Stimulated activated CD8-positive, alpha-beta memory T cell treated with anti-CD3 and anti-CD28 coated beads, Interleukin-4, amount 100 ng/mL, for 24 hours (primary cell): ENCODE measurements at places on chromosomes 16 and 17.

DNA sequence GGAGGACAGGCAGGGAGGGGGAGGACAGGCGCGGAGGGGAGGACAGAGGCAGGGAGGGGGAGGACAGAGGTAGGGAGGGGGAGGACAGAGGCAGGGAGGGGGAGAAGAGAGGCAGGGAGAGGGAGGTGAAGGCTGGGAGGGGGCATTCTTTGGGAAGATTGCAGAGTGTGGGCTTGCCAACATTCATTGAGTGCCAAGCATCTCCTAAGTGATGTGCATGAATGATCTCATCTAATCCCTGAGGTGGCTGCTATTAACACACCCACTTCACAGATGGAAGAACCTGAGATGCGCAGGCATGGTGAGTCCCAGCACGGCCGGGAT, 58.3 kb downstream of the NT5M start:
- DNase-seq = no peak

DNA sequence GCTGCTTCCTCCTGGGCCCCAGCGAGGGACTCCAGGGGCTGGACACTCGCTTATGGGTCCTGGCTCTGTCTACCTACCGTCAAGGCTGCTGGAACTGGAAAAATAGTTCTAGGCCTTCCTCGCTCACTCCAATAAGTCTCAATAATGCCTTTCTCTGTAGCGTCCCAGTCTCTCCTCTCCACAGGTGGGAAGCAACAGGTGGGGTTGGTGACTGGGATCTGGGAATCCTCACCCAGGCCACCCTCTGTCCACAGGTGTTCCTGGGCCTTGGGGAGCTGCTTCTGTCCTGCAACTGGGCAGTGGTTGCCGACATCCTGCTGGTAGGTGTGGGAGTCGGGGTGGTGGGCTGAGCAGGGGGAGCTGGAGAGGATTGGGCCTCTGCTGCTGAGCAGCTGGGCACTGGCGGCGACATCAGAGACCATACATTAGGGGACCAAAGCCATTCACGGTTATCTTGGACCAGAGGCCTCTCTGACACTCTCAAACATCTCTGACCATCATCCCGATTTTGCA, 20.3 kb upstream of the SPNS2 start:
- no peak for DNase-seq

DNA sequence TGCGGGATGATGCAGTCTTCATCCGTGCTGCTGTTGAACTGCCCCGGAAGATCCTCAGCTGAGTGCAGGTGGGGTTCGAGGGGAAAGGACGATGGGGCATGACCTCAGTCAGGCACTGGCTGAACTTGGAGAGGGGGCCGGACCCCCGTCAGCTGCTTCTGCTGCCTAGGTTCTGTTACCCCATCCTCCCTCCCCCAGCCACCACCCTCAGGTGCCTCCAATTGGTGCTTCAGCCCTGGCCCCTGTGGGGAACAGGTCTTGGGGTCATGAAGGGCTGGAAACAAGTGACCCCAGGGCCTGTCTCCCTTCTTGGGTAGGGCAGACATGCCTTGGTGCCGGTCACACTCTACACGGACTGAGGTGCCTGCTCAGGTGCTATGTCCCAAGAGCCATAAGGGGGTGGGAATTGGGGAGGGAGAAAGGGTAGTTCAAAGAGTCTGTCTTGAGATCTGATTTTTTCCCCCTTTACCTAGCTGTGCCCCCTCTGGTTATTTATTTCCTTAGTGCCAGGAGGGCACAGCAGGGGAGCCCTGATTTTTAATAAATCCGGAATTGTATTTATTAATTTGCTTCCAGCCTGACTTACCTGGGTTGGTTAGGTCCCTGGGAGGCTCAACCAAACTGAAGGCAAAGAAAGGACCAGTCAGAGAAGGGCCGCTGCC, 5.8 kb downstream of the TRAF4 start:
- DNase-seq = no peak

DNA sequence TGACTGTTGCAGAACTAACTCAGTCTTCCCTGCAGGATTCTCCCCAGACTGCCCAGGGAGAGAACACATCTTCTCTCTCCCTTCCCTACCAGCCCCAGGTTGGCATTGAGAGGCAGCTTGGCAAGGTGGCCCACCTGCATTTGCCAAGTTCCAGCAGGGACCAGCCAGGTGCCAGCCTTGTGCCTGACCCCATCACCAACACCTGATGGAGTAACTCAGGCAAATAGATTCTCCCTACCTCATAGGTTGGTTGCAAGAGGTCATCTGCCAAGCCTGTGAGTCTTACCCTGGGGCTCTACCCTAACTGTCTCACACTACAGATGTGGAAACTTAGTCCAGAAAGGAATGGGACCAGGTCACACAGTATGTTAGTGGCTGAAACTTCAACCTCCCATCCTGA, 20.4 kb downstream of the BEAN1 start:
- DNase-seq = no peak
